Activated CD8-positive, alpha-beta T cell treated with anti-CD3 and anti-CD28 coated beads, Interleukin-2, amount 10 ng/mL, durations not matched to agents 7 days and 5 days (primary cell): ENCODE measurements at places on chromosomes 7 and 10. TPM values are rescaled to one million over a fixed set of nuclear protein-coding genes. Genes with fewer than 3 reads are reported as not detected.

DNA sequence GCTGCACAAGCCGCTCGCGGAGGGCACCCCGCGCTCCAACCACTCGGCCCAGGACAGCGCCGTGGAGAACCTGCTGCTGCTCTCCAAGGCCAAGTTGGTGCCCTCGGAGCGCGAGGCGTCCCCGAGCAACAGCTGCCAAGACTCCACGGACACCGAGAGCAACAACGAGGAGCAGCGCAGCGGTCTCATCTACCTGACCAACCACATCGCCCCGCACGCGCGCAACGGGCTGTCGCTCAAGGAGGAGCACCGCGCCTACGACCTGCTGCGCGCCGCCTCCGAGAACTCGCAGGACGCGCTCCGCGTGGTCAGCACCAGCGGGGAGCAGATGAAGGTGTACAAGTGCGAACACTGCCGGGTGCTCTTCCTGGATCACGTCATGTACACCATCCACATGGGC, 50.0 kb downstream of the FIGNL1 start:
- H3K4me1 ChIP-seq: peaks cover 52% of the 10 kb centered on the region
- H3K4me3 ChIP-seq: no peak overlapping the region
- H3K36me3 ChIP-seq: peaks cover 84% of the 10 kb centered on the region
- H3K27me3 ChIP-seq: no peaks in the 10 kb centered on the region

DNA sequence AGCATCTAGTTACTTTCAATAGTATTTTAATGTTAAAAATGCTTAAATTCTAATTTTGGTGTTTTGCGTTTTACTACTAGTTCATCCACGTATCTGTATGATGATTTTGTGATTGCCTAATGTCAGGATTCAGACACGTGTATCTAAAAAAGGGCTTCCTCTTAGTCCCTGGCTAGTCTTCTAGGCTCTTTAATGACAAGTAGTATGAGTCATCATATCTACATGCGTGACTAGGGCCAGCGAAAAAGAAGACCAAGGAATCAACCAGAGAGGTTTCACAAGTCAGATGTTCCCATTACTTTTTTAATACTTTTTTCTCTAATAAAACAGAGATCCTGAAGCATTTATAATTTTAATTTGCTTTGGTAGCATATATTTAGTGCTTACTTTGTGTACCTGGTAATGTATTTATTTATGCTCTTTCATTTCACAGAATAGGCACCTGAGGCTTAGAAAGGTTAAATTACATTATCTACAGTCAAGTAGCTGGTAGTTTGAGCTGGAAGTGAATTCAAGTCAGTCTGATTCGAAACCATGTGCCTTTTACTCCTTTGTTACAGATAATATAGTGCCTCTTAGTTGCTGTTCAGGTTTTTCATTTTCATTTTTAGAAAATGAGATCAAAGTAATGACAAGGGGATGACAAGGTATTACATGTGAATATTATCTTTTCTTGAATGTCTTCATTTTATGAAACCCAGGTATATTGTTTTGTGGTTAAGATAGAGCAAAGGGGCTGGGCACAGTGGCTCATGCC, 140.3 kb downstream of the FOXP2 start:
- H3K4me1 ChIP-seq: no peaks in the 10 kb centered on the region
- no peak overlapping the region for H3K4me3 ChIP-seq
- no peaks in the 10 kb centered on the region for H3K27me3 ChIP-seq
- H3K27ac ChIP-seq: no peak overlapping the region

GRCh38 chr10:70232155-70232858, 922 bp downstream of the PPA1 start:
- H3K36me3 ChIP-seq: peaks cover 23% of the 10 kb centered on the region
- DNase-seq: peak; percentile 61
- H3K4me3 ChIP-seq: peak overlapping the region; percentile 78
- H3K4me1 ChIP-seq: peaks cover 50% of the 10 kb centered on the region
- peak overlapping the region; percentile 73 for H3K27ac ChIP-seq
- no peaks in the 10 kb centered on the region for H3K27me3 ChIP-seq

GRCh38 chr7:45698303-45699014, 124.3 kb downstream of the ADCY1 start:
- DNase-seq: no peak
- H3K36me3 ChIP-seq: no peaks in the 10 kb centered on the region
- no peak overlapping the region for H3K27ac ChIP-seq
- no peak overlapping the region for H3K4me3 ChIP-seq

DNA sequence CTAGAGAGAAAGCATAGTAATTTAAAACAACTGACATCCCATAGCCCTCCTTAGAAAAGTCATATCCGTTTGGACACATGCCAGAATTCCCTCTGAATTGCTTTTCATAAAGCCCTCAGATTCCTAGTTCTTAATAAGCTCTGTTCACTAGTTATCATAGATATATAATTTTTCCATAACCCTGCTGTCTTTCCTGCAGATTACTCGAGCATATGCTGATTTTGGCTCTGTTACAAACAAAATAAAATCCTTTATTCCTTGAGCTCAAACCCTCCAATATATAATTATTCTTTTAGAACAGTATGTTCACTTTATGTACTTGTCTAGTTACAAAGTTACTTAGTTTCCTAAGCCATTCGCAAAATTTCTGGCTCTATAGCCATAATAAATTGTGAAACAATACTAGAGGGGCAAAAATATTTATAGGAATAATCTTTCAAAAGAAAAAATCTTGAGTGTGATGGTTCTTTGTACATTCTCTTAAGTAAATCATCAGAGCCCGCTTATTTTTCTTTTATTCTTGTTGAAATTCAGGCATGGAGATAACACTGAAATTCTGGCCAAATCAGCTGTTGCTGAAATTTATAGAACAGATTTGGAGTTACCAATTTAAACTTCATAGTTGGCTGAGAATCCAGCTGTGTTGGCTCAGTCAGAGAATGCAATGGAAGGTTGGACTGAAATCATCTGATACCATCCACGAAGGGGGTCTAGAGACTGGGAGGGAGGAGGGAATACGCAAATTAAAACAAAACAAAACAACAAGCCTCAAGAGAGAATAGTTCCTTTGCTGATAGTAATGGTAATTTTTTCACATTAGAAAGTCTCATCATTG, 146.1 kb upstream of the TMEM196 start:
- no peak overlapping the region for H3K27ac ChIP-seq
- H3K4me3 ChIP-seq: no peak overlapping the region
- H3K36me3 ChIP-seq: no peaks in the 10 kb centered on the region
- no peak for DNase-seq

GRCh38 chr7:29063236-29063635, 83.1 kb downstream of the CPVL start:
- no peaks in the 10 kb centered on the region for H3K36me3 ChIP-seq
- H3K27me3 ChIP-seq: peaks cover 5% of the 10 kb centered on the region
- no peak overlapping the region for H3K27ac ChIP-seq
- no peaks in the 10 kb centered on the region for H3K4me1 ChIP-seq
- no peak for DNase-seq

- no peaks in the 10 kb centered on the region for H3K4me1 ChIP-seq
- H3K4me3 ChIP-seq: no peak overlapping the region
- no peak overlapping the region for H3K27ac ChIP-seq
- no peak for DNase-seq
- no peaks in the 10 kb centered on the region for H3K27me3 ChIP-seq
- H3K36me3 ChIP-seq: no peaks in the 10 kb centered on the region
Observed at GRCh38 chr7:152910545-152911225, 151.1 kb downstream of the ACTR3B start.

DNA sequence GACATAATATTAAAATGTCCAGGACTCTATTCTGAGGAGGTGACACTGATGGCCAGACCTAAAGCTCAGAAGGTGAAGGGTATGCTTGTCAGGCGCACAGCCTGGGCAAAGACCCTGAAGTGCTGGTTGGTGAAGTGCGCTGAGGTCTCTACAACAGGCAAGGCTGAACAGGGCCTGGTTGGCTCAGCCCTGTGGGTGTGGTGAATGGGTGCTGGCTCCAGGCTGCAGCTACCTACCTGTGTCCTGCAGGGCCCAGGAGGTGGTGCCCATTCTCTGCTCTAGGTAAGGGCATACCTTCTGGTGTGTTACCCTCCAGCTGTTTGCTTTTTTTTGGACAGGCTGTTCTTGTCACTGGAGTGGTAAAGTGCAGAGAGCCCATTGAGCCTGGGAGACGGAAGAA, 85.1 kb downstream of the RAMP3 start:
- H3K27me3 ChIP-seq: peaks cover 50% of the 10 kb centered on the region
- no peak for DNase-seq
- H3K36me3 ChIP-seq: no peaks in the 10 kb centered on the region
- H3K4me3 ChIP-seq: no peak overlapping the region
- peaks cover 12% of the 10 kb centered on the region for H3K4me1 ChIP-seq

DNA sequence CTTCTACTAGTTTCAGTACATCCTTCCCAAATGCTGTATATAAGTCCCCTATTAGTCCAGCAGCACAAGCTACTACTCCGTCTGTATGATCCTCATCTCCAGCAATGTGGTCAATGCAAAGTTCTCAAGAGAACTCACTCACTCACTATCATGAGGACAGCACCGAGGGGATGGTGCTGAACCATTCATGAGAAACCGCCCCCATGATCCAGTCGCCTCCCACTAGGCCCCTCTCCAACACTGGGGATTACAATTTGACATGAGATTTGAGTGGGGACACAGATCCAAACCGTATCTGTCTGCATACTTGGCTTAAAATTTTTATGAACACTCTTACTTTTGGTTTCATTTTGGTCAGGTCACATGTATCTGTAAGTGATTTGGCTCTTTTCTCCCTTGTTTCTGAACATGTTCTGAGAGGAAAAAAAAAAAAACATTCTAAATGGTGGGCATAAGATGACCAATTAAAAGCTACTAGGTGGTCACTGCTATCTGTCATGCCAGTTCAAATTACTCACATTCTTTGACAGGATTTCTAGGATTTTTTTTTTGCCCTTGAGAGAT, 60.1 kb downstream of the ZNF783 start:
- H3K4me1 ChIP-seq: peaks cover 10% of the 10 kb centered on the region
- DNase-seq: no peak
- peak overlapping the region; percentile 50 for H3K27ac ChIP-seq
- peaks cover 8% of the 10 kb centered on the region for H3K27me3 ChIP-seq
- H3K4me3 ChIP-seq: peak overlapping the region; percentile 44
- H3K36me3 ChIP-seq: no peaks in the 10 kb centered on the region

GRCh38 chr10:133261726-133262325, 14.8 kb downstream of the ADAM8 start:
- peaks cover 23% of the 10 kb centered on the region for H3K36me3 ChIP-seq
- H3K27me3 ChIP-seq: no peaks in the 10 kb centered on the region
- H3K27ac ChIP-seq: peak overlapping the region; percentile 60
- peak; percentile 90 for DNase-seq
- peak overlapping the region; percentile 74 for H3K4me3 ChIP-seq

- peaks cover 7% of the 10 kb centered on the region for H3K27me3 ChIP-seq
- H3K27ac ChIP-seq: no peak overlapping the region
- H3K4me3 ChIP-seq: no peak overlapping the region
Observed at GRCh38 chr10:47443145-47443544, 40.8 kb downstream of the ANXA8 start.

- no peak for DNase-seq
- no peaks in the 10 kb centered on the region for H3K36me3 ChIP-seq
- peaks cover 8% of the 10 kb centered on the region for H3K27me3 ChIP-seq
- no peak overlapping the region for H3K4me3 ChIP-seq
- no peaks in the 10 kb centered on the region for H3K4me1 ChIP-seq
- no peak overlapping the region for H3K27ac ChIP-seq
Observed at GRCh38 chr10:91528080-91528479, 104.8 kb downstream of the PPP1R3C start.

GRCh38 chr10:123323884-123324283, 169.7 kb downstream of the BUB3 start:
- H3K36me3 ChIP-seq: no peaks in the 10 kb centered on the region
- no peak for DNase-seq
- no peak overlapping the region for H3K4me3 ChIP-seq
- H3K4me1 ChIP-seq: no peaks in the 10 kb centered on the region

DNA sequence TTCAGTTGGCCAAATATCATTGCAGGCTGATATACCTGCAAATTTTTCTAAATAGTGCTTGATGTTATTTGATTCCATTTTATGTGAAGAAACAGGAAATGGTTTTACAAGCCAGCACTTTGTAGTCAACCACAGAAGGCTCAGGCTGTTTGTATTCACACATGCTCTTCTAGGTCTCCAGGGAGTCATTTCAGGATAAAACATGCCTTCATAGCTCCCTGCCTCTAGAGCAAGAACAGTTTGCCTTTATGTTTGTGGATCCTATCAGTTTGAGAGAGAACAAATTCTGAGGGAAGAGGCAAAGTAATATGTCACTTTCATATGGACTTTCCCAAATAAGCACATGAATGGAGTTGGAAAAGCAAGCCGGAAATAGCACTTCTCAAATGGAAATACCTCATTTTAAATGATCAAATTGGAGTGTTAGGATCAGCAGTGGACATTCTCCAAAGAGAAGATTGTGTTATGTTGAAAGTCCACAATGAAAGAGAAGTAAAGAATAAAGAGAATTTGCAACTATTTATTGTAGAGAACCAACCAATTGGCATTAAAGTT, 277.6 kb downstream of the KCND2 start:
- H3K27me3 ChIP-seq: no peaks in the 10 kb centered on the region
- H3K4me1 ChIP-seq: no peaks in the 10 kb centered on the region
- H3K4me3 ChIP-seq: no peak overlapping the region
- H3K36me3 ChIP-seq: no peaks in the 10 kb centered on the region
- no peak for DNase-seq

DNA sequence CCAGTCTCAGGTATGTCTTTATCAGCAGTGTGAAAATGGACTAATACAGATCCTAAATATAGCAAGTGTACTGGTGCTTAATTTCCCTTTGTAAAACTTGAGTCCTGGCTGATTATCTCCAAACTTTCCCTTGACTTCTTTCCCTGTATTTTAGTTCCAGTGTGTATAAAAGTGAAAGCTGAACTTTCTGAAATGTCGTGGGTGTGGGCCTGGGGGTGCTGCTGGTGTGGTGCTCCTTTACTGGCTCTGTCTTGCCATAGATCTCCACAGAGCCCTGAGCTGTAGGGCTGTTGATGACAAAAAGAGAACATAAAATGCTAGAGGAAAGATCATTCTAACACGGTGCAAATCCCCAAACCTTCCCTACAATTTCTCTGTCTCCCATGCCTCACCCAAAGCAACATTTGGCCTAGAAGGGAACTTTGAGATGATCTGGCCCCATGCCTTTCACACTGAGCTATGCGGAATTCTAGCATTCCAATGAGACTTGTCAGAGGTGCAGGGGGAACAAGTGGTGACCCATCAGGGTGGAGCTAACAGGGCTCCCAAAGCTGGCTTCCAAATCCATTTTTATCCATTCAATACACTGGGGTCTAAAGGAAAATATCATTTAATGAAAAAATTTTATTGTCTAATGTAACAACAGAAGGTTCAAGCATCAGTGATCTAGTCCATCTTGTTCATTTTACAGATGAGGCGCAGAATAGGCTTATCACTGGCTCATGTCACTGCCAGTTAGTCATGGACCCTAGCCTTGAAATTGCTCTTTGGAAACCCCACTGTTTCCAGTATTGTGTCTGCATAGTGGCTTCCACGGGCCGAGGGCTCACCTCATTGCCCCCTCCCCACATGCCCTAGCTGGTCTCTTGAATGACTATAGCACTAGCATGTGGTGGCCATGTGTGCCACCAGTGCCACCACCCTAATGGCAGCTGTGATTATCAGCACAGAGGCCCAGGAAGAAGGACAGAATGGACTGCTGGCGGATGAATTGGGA, 1000.9 kb downstream of the LRMDA start:
- H3K4me1 ChIP-seq: no peaks in the 10 kb centered on the region
- no peak overlapping the region for H3K4me3 ChIP-seq
- H3K36me3 ChIP-seq: no peaks in the 10 kb centered on the region
- no peaks in the 10 kb centered on the region for H3K27me3 ChIP-seq
- no peak for DNase-seq

Gene GPNMB
- 0.21 TPM for total RNA-seq

Gene FOXI2
- not detected for total RNA-seq

Gene ZSCAN25
- 34.8 TPM for total RNA-seq

Gene MRPS33
- 58.1 TPM for total RNA-seq

Gene PKD2L1
- total RNA-seq: 0.68 TPM

Gene ANAPC16
- 72.9 TPM for total RNA-seq

Gene AGR2
- total RNA-seq: not detected

Gene C10orf95
- not detected for total RNA-seq

Gene KAZALD1
- not detected for total RNA-seq

Gene PNLIPRP2
- not detected for total RNA-seq

Gene MALSU1
- total RNA-seq: 53.3 TPM
